Hematopoietic multipotent progenitor cell treated with erythropoietin and hydrocortisone succinate and interleukin-3 and kit ligand, for 6 days (in vitro differentiated cells): ENCODE measurements at places on chromosomes 6 and 20.
A peak's percentile ranks its signal among the peaks of the same experiment; 100 is the strongest.

DNA sequence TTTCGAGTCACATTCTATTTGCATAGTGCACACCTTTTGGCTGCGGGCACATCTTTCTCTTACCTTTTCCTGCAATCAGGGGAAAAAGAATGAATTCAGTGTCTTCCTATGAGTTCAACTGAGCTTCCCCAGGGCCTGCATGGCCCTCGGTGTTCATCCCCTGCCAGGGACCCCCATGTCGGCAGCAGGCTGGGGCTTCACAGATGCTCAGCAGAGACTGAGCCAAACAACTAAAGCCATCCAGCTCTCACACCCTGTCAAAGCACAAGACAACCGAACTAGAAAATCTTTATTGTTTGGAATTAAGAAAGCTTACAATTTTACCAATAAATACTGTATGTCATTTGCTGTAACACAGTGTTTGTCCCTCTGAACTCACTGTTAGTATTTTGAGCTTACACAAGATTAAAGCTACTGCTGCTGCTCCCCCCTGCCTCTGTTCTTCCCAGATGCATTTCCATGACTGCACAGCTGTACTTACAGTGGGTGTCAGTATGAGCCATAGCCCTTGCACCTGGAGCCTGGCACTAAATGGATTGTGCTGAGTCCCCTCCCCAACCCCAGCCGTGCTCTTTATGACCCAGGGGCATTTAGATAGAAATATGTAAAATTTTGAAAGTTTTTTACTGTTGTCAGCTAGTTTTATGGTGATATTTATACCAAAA is 205.8 kb downstream of the TMEM242 start:
- DNase-seq: no peak

- no peak for DNase-seq
Measured at GRCh38 chr20:48283470-48284110, 498.3 kb upstream of the SULF2 start.

- DNase-seq: no peak
Measured at GRCh38 chr6:26581164-26581915, 15.4 kb upstream of the ABT1 start.

GRCh38 chr6:6224933-6225486 is 95.5 kb downstream of the F13A1 start:
- DNase-seq: no peak

- DNase-seq: no peak
Measured at GRCh38 chr6:9504191-9504590, 910.7 kb downstream of the TFAP2A start.

DNA sequence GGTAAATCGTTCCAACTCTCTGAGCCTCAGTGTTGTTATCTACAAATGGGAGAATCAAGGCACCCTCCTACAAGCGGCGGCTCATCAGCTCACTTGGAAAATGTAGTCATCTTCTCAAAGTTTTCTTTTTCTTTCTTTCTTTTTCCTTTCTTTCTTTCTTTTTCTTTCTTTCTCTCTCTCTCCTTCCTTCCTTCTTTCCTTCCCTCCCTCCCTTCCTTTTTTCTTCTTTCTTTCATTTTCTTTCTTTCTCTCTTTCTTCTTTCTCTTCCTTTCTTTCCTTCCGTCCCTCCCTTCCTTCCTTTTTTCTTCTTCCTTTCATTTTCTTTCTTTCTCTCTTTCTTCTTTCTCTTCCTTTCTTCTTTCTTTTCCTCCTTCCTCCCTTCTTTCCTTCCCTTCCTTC is 55.0 kb upstream of the TGM3 start:
- DNase-seq: no peak

DNA sequence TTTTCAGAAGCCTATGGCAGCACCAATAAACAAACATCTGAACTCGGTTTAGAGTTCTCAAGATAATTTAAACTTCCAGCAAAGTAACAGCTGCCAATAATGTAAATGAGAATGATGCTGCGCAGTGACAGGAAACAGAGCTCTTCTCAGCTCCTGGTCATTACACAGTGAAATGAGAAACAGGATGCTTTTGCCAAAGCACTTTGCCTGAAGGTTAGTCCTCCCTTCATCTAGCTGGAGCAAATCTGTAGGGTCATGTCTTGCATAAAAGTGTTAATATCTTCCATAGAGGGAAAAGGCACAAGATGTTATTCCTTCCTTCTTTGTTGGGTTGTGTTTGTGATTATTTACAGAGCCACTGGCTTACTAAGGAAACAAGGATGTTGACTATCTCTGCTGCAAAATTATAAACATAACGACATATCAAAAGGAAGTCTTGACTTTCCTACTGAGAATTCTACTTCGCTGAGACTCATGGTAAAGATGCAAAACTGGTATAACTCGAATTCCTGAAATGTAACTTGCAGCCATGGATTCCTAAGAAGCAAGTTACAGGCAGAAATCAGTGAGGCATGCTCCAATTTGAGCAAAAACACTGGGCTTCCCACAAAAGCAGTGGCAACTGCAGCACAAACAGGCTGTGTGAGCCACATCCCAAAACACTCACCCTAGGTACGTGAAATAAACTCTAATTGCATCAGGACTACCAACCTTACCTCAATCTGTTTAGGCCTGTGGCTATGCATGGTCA is 102.5 kb upstream of the BEND6 start:
- no peak for DNase-seq

- DNase-seq: peak; percentile 98
Measured at GRCh38 chr20:34713194-34713943, 9.2 kb downstream of the TP53INP2 start.

DNA sequence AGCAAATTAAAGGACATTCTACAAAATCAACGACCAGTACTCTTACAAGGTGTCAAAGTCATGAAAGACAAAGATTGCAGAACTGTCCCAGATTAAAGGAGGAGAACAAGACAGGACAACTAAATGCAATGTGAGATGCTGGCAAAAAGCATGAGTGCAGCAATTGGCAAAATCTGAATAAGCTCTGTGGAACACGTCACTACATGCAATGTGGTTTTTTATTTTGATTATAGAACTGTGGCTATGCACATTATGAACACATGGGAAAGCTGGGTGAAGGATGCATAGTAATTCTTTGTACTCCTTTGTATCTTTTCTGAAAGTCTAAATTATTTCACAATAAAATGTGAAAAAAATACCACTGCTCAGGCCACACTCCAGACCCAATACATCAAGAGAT is 509.4 kb downstream of the KIF16B start:
- DNase-seq: no peak

DNA sequence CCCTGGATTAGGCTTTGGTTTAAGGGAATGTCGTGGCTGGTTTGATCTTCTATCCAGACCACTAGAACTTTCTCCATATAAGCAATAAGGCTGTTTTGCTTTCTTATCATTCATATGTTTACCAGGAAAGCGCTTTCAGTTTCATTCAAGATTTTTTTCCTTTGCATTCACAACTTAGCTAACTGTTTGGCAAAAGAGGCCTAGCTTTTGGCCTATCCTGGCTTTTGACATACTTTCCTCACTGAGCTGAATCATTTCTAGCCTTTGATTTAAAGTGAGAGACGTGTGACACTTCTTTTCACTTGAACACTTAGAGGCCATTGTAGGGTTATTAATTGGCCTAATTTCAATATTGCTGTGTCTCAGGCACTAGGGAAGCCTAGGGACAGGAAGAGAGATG is 1.7 kb upstream of the FAM50B start:
- no peak for DNase-seq

DNA sequence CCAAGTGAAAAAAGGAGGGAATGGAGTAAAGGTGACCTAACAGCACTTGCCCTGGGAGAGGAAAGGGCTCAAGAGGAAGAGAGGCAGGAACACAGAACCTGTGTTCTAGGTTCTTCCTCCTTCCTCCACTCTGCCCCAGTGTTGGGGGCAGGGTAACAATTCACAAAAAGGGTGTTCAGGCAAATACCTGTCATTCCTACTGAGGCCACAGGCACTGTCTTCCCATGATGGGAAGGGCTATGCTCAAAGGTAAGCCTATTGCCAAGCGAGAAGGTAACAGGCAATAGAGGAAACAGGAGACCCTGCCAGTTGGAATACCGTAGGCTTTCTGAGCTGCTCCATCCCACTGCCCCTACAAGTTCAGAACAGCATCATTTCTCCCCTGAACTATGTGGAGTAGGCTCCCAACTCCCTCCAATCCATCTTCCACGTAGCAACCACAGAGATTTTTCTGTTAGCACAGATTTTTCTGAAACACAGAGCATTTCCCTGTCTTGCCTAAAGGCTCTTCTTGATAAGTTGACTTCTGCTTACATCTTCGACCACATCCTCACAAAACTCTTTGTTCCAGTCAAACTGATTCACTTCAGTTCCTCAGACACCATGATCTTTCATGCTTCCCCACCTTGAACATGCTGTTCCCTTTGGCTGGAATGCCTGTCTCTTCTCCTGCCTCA is 2.7 kb downstream of the AGPAT1 start:
- DNase-seq: peak; percentile 14

- no peak for DNase-seq
Measured at GRCh38 chr20:38831049-38831691, 25.7 kb downstream of the PPP1R16B start.

DNA sequence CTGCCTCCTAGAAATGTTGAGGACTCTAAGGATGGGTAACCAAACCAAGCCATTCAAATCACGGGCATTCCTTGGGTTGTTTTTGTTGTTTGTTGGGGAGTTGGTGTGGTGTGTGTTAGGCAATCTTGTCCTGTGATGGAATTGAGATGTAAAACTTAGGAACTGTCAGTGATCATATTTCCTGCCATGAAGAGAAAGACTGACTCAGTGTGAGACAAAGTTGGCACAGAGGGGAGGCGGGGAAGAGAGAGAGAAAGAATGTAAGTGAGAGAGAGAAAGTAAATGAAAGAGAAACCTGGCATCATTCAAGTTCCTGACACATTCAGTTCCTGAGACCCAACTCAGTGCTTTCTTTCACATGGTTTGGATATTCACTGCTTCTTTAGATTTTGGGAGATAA is 21.6 kb upstream of the FBXO30 start:
- no peak for DNase-seq

DNA sequence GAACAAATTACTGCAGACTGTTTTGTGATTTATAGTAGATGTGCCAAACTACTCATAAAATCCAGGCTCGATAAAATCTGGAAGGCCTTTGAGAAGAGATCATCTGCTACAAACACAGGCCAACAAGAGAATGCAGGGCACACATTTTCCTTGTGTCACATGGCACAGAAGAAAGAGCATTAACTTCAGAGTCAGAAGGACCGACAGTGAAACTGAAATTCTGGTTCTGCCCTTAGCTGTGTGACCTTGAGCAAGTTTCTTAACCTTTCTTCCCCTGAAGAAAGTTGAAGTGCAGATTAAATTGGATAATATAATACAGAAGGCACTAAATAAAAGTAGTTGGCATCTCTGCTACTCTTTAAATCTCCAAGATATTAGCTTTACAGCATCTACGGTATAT is 338.4 kb upstream of the IRAK1BP1 start:
- DNase-seq: no peak

GRCh38 chr6:16078064-16078463 is 50.8 kb upstream of the MYLIP start:
- no peak for DNase-seq

- DNase-seq: no peak
Measured at GRCh38 chr6:75449630-75450206, 43.9 kb downstream of the FILIP1 start.

DNA sequence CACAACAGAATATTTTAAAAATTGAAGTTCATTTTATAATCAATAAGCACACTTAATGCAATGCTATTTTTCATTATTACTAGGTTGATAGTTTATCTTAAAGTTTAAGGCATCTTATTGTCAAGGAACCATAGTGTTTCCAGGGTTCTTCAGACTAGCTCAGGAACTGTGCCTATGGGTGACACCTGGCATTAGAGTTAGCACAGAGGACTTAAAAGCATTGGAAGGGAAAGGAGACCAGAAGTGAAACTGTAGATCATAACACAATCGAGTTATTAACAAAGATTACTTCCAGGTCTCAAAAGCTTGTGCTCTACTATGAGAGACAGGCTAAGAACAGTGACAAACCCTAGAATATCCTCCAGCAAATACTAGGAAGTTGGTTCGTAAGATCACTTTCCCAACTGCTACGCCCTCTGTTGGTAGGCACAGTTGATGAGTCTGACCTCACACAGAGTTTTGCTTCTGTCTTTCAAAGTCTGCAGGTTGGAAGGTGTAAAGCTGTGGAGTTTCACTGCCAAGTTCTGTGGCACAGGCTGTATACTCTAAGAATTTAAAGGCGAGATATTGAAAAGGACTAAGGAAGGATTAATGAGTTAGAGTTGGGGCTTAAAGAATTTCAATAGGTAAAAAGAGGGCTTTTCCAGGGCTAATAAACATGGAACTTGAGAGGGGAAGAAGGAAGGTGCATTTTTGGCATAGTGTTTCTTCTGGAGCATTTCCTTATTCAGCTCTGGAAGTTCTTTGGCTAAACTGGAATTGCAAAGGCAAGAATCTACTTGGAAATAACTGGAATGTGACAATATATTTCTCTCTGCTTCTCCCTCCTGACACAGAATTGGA is 531.3 kb upstream of the JAG1 start:
- DNase-seq: peak; percentile 86

DNA sequence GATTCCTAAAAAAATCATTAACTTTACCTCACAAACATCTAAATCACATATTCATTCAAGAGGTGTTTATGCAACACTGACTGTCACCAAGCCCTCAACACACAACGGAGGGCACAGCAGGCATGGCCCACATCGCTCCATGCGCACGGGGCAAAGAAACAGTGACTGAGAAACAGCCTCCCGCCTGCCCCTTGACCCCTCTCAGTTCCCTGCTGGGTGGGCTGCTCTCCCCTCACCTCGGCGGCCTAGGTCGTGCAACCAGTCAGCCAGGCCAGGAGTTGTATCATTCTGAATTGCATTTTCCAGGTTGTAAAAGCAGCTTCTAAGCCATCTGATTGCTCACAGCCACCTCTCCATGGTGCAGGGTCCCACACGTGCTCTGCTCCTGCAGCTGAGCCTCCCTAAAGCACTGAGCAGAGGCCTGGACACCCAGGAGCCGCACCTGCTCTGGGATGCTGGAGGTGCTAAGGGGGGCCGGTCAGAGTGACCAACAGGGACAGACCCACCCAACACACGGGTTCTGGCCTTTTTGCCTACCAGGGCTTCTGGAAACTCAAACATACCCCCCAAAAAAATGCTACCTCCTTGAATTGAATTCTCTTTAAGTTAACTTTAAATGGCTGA is 37.9 kb downstream of the TAF4 start:
- DNase-seq: no peak

GRCh38 chr6:53530346-53530745 is 14.6 kb downstream of the GCLC start:
- DNase-seq: no peak

DNA sequence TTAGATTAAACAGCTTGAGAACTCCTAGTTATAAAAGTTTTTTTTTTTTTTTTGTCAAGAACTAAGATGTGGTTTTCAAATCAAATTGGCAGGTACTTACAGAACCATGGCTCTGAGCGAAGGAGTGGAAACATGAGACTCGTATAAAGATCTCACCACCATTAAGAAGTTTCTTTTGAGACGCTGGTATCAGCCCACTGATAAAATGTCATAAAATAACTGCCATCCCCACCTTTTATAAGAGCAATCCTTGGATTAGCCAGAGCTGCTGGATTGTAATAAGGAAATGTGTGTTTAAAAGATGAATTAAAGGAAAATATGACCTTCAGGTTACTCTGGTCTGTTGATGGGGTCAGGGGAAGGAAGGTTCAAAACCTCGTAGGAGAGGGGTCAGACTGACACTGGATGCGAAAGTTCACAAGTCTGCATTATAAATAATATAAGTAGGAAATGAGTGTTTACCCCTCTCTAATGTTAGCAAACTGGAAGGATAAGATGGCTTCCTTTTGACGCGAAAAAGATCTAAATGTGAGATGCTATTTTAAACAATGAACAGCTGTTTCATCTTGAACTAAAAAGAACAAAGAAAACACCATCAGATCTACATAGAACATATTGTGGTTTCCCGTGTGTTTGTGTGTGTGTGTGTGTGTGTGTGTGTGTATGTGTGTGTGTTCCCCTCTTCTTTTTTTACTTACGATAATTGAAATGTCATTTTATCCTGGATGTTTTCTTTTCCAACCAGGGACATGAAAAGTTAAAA is 386.8 kb upstream of the JAG1 start:
- DNase-seq: no peak
